ENCODE measurements at places on chromosomes 16 and 17.

- DNase-seq: no peak
Observed at GRCh38 chr16:8493972-8494371, 96.3 kb downstream of the TMEM114 start.

DNA sequence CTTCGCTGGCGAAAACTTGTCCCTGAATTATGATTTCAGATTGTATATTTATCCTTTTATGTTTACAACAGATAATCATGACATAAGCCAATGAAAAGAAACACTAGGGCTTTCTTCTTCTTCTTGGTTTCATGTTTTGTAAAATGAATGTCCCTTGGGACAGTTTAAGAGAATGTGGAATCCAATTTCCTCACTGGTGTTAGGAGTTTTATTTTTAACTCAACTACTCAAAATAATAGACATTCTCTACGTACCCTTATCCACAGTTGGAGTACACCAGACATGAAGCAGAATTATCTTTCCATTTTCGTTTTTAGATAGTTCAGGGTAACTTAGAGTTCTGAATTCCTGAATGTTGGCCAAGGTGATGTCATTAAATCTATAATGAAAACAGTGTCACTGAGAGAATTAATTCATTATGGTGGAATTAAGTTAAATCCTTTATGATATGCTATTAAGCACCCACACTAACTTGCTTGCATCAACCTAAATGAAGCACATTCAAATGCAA, 43.4 kb downstream of the IRX6 start:
- no peak for DNase-seq

GRCh38 chr17:78368348-78368747, 8.5 kb upstream of the SOCS3 start:
- no peak for DNase-seq

DNA sequence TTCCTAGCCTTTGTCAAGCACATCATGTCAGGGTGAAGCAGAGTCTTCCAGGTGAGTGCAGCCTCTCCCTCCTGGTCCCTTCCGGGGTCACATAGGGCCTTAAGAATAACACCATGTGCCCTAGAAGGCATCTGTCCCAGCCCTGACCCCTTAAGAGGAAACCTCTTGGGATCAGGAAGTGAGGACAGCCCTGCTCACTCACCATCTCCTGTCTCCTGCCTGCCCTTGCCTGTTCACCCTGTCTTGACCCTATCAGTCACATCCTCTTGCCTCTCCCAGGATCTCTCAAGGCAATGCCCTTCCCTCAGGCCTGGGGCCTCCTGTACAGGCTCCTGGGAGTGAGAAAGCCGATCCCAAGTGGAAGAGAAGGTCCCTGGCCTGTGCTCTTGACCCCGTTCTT, 13.9 kb downstream of the MYL4 start:
- no peak for DNase-seq

- no peak for DNase-seq
Observed at GRCh38 chr17:49132699-49133364, at the start of gene B4GALNT2. B4GALNT2 (plus strand) TSS chr17:49132769; CDS start chr17:49132793, 24 bp downstream.

DNA sequence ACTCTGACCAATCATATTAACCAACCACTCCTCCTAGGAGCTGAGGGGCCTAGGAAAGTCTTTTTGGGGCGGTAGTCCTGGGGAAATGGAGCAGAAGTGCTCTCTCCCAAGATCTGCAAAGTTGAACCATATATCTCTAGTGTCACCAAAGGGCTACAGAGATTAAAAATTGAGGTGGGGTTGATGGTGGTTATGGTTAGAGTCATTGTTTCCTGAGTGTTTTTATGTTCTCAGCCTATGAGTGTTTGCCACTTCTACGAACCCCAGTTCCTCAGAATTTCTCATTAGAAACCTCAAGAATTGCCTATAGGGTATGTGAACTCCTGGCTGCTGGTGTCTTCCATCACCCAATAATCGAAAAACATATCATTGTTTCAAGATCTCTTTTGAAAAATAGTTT, 217.8 kb downstream of the CDRT15L2 start:
- no peak for DNase-seq

Measured in left forelimb (tissue), 1 donor.